ENCODE measurements at places on chromosomes 3 and 15.
A peak's percentile ranks its signal among the peaks of the same experiment; 100 is the strongest.

DNA sequence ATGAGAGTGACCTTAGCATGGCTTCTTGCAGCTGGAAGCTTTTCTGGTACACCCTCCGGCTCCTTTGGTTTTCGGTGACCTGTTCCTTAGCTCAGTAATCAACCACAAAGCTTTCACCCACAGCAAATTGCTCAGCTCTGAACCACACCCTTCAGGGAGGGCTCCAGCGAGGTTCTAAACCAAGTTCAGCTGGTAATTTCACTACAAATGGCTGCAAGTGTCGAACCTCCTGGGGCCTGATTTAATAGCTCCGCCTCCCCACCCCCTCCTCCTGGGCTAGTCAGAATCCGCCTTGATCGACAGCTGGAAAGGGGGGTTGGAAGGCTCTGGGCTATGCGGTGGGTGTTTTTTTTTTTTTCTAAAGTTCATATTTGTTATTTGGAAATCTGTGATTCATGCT is 150.9 kb upstream of the MCTP2 start:
- DNase-seq: no peak

DNA sequence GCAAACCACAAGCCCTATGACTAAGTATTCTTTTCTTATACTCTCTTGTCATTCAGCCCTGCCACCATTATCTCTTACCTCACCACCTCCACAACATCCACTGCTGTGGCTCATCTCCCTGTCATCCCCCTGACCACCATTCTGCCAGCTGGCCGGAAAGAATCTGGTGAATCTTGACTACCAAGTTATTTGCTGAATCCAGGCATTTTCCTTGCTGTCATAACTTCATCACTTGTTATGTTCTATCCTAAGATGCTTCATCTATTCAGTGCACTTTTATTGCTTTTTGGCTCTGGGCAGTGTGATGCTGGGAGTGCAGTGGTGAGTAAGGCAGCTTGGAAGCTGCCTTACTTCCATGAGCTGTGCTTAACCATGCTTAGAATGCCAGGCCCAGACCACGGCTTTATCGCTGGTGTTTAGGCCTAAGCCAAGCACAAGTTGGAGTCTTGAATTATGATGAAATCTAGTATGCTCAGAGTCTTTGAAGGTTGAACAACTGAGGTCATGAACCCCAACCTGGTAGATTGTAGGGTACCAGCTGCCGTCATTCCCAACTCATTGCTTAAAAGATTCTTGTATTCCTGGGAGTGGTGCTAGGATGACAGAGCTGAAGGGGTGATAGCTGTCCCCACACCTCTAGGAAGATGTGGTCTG is 27.0 kb upstream of the APH1B start:
- DNase-seq: no peak

- DNase-seq: peak; percentile 44
Measured at GRCh38 chr15:63453186-63453905, 51.0 kb upstream of the USP3 start.

GRCh38 chr15:52146776-52147175 is 34.2 kb upstream of the BCL2L10 start:
- no peak for DNase-seq

DNA sequence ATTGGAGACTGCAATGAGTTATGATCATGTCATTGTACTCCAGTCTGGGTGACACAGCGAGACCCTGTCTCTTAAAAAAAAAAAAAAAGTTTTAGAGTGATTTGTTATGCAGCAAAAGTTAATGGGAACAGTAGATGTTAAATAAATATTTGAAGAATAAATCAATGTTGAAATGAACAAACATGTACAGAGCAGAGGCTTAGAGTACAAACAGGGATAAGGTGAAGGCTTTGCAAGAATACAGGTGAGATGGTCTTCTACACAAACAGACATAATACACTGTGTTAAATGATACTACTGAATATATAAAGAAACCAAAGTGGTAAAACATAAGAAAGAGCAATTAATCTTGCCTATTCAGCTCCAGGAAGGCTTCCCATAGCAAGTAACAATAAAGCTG is 265.4 kb downstream of the CNTN3 start:
- DNase-seq: no peak

- DNase-seq: peak; percentile 32
Measured at GRCh38 chr15:45021348-45021747, 1.6 kb upstream of the SORD start.

DNA sequence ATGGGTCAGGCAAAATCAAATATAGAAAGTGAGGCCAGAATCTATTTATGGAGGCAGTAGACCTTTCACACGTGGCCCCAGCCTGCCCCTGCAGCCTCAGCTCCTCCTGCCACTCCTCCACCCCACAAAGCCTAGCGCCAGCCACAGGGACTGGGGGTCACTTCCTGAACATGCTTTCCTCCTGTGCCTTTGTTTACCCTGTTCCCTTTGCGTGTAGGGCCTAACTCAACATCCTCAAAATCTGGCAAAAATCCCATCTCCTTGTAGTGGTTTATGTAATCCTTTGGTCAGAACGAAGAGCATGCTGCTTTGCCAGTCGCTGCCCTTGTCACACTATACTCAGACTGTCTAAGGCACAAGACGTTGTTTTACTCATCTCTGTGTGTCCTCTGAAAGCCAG is 39.6 kb downstream of the KBTBD12 start:
- peak; percentile 16 for DNase-seq

GRCh38 chr3:175287361-175287963 is 428.3 kb downstream of the NAALADL2 start:
- no peak for DNase-seq

DNA sequence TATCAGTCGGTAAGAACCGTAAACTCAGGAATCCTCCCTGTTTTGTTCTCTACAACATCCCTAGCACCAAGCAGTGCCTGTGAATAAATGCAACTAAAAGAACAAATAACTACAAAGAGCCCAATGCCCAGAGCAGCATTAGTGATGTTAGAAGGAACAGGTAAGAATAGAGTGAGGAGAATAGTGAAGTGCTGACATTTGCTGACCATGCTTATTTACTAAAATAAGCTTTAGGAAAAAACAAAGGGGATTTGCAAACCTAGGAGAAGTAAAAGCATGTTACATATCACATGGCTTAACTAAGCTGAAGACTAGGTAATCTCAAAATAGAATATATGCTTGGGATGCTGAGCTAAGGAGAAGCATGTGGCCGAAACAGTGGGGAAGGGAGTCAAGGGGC is 186.1 kb upstream of the SLC2A2 start:
- DNase-seq: no peak

- no peak for DNase-seq
Measured at GRCh38 chr15:93610944-93611343, 521.9 kb upstream of the RGMA start.

DNA sequence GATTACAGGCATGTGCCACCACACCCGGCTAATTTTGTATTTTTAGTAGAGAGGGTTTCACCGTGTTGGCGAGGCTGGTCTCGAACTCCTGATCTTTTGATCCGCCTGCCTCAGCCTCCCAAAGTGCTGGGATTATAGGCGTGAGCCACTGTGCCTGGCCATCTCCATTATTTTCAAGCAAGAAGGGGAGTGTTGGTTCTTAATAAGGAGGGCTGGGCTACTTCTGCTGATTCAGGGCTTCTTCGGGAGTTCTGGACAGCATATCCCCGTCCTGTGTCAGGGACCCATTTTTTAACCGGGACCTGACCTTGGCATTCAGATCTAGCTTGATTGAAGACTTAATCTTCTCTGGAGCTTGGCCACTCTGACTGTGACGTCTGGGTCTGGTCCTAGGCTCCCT is 74.1 kb upstream of the SYN2 start:
- DNase-seq: no peak

- DNase-seq: no peak
Measured at GRCh38 chr15:88982946-88983342, 69.8 kb upstream of the MFGE8 start.

DNA sequence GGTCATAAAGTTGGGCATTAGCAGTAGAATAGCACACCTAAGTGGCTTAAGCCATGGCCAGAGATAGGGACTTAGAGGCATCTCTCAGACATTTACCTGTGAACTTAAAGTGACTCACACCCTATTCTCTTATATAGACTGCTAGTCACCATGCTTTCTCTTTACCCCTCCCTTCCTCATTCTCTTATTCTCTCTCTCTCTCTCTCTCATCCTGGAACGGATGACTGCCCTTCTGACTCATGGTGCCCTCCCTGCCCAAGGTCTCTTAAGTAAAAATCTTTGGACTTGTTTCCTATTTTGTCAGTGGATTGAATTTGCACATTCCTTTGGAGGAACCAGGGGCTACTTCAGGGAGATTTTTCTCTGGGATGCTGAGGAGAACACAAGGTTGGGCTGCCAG is 58.8 kb downstream of the NPAP1 start:
- no peak for DNase-seq

GRCh38 chr3:42493798-42494151 is 8.7 kb upstream of the VIPR1 start:
- DNase-seq: no peak

- DNase-seq: no peak
Measured at GRCh38 chr3:77571971-77572715, 532.2 kb downstream of the ROBO2 start.

- no peak for DNase-seq
Measured at GRCh38 chr3:117512975-117513374, 803.4 kb downstream of the TUSC7 start.

GRCh38 chr3:184578822-184579221 is 17.2 kb downstream of the EPHB3 start:
- DNase-seq: no peak

DNA sequence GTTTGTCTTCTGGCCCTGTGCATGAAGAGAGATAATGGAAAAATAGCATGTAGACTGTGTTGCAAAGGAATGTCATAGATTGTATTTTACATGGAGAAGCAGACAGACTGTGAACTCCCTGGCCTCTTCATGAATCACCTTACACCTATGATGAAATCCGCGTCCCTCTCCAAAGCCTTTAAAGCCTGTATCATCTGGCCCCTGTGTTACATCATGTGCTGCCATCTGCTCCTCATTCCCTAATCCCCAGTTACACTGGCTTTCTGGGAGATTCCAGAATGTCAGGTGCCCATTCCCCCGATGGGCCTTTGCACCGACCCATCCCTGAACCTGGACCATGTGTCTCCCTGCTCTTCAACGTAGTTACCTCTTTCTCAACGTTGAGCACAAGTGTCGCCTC is 190.8 kb downstream of the ADAMTSL3 start:
- DNase-seq: no peak

- DNase-seq: peak; percentile 98
Measured at GRCh38 chr3:40623567-40623966, 98.8 kb downstream of the ZNF621 start.

- DNase-seq: no peak
Measured at GRCh38 chr15:66800584-66801235, 98.7 kb downstream of the SMAD6 start.

GRCh38 chr3:55156851-55157650 is 229.2 kb upstream of the LRTM1 start:
- DNase-seq: no peak

- no peak for DNase-seq
Measured at GRCh38 chr3:197380786-197381185, 82.4 kb upstream of the DLG1 start.

GRCh38 chr3:56131974-56132590 is 336.2 kb downstream of the ERC2 start:
- DNase-seq: peak; percentile 10
